Fibroblast of skin of right biceps (primary cell): ENCODE measurements at places on chromosomes 6 and 20.
A peak's percentile ranks its signal among the peaks of the same experiment; 100 is the strongest.

DNA sequence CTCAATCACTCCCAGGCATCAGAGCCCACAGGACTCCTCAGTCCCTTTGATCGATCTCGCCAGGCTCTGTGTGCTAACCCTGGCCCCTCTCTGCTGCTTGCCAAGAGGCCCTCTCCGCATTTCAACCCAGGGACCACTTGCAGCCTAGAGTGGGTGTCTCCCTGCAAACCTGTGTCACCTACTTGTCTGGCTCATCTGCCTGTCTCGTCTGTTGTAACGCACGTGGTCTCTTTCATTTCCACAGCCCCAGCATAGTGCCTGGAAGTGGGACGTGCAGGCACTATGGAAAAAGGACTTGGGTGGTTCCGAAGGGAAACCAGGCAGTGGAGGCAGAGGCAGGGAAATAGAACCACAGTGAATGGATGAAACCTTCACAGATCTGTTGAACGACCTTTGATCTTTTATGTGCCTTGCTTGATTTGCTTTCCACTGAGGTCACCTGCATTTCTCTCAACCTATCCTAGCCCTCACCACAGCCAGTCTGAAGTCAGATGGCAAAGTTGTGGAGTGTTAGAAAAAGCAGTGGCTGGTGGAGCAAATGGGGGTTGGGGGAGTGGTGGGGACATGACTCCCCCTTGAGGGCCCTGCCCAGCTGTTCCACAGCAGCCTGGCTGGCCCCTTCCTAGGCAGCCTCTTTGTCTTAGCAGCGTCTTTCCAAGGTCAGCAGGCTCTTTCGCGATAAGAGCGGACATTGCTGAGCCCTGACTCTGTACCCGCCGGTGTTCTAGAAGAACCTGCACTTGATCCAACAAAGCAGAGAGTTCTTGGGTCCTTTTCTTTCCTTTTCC is 55.8 kb upstream of the TAGAP start:
- no peak for DNase-seq

DNA sequence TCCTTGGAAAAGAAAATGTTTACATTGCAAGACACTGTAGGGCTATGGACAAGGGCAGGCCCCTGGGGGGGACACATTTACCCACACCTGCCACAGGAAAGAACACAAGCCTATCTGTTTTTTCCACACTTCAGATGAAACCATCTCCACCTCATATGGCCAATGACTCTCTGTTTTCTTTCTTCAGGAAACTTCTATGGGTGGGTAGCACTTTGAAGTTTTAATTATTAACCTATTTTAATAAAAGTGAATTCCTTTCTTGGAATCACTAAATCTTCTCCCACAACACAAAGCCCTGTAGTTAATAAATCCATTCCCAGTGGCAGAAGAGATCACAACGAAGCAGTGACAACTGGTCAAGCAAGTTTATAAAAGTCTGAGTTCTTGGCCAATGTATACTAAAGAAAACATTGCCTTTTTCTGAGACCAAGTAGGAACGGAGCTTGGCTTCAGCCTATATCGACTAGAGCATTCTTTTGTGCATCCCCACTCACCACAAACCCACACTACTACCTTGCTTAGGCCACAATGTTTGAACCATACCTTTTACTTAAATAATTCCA is 125.1 kb upstream of the CARMIL1 start:
- no peak for DNase-seq

DNA sequence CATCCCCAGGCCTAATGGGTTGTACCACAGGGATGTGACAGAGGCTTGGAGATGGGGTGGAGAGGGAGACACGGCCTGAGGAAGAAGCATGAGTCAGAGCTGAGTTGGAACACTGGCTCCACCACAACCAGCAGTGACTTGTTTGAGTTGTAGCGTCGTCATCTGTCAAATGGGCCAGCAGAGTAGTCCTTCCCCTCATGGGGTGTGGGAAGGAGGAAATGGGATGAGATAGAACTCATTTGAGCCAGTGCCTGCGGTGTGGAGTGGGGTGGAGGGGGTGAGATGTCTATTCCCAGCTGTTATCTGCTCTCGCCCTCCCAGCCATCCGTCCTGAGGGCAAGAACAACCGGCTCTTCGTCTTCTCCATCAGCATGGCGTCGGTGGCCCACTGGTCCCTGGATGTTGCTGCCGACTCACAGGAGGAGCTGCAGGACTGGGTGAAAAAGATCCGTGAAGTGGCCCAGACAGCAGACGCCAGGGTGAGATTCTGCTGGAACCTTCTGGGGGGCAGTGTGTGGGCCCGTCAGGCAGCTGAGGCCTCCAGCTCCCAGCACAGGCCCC is 32.5 kb downstream of the PLCG1 start:
- DNase-seq: peak; percentile 70

DNA sequence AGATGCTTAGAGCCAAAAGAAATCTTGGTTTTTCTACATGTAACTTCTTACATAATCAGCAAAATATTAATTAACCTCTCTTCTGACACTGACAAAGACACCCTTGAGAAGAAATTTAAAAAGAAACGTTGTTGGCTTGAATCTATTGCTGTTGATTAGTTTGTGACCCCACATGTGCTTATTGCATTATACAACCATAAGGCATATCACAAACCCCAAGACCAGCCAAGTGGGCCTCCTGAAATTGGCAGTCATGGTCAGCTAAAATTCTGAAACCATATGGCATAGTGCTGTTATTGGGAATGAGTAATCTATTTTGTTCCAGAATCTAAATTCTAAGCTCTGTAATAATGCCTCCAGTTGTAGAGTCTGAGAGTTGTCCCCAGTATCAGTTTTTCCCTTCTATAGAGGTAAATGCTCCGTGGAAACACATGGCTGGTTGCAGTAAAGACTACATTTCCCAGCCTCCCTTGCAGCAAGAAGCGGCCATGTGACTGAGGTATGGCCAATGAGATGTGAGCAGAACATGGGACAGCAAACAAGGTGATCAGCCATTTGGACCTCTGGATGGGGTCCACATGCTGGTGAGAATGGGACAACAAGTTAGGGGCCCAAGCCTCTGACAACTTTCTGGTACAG is 42.3 kb upstream of the PTPN1 start:
- peak; percentile 48 for DNase-seq

- no peak for DNase-seq
Measured at GRCh38 chr20:46423882-46424482, 17.6 kb upstream of the ELMO2 start.

GRCh38 chr6:111761212-111761611 is 112.0 kb downstream of the FYN start:
- no peak for DNase-seq

DNA sequence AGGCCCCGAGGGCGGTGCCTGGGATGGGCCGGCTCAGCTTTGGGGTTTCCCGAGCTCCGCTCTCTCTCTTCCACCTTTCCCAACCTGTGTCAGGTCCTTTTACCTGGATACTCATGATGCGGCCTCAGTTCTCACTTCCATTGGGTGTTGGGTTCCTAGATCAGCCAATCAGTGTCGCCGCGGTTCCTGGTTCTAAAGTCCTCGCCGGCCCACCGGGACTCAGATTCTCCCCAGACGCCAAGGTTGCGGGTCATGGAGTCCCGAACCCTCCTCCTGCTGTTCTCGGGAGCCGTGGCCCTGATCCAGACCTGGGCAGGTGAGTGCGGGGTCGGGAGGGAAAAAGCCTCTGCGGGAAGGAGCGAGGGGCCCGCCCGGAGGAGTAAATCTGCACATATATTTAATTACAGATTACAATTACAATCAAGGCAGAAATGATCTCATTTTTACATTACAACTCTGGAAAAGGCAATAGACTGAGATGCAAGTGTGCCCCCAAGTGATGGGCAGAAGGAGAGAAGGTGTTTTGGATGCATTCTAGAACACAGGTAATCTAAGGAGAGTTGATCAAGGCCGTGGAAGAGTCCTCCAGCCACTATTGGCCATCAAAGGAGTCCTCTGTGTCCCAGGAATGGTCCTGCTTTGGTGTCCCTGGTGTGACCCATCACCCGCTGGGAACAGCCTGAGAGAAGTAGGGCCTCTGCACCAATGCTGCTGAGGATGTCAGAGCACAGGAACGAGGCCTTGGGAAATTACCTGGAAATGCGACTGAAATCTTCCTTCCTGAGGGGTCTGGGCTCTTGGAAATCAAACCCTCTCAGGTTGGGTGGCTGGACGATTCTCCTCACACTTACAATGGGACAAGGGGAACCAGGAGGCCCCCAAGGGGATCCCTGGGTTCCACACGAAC is 34.7 kb upstream of the MICB start:
- peak; percentile 47 for DNase-seq

- no peak for DNase-seq
Measured at GRCh38 chr20:11918391-11918845, 725 bp downstream of the BTBD3 start.

GRCh38 chr20:51531141-51531710 is 11.3 kb downstream of the NFATC2 start:
- peak; percentile 52 for DNase-seq

GRCh38 chr6:113830140-113830539 is 27.0 kb upstream of the MARCKS start:
- no peak for DNase-seq

- DNase-seq: no peak
Measured at GRCh38 chr6:92000112-92000511, 1413.2 kb upstream of the MAP3K7 start.
